ENCODE measurements at places on chromosomes 2 and 18. TPM values are rescaled to one million over a fixed set of nuclear protein-coding genes. Genes with fewer than 3 reads are reported as not detected.

Gene TRIM54
- polyA plus RNA-seq = 1.4 TPM

Gene RAD51AP2
- 0.13 TPM for polyA plus RNA-seq

Gene NEUROD1
- polyA plus RNA-seq = 1.5 TPM

Gene UGT1A9
- not detected for polyA plus RNA-seq

Gene NMUR1
- polyA plus RNA-seq = not detected

Gene FOXD4L1
- polyA plus RNA-seq = not detected

Gene EVX2
- polyA plus RNA-seq = not detected

Gene MORN2
- 20.9 TPM for polyA plus RNA-seq

Gene ALLC
- 1.4 TPM for polyA plus RNA-seq

Gene LCT
- polyA plus RNA-seq = 0.03 TPM

Gene AMER3
- polyA plus RNA-seq = not detected

Gene SERPINB2
- polyA plus RNA-seq = 0.25 TPM

DNA sequence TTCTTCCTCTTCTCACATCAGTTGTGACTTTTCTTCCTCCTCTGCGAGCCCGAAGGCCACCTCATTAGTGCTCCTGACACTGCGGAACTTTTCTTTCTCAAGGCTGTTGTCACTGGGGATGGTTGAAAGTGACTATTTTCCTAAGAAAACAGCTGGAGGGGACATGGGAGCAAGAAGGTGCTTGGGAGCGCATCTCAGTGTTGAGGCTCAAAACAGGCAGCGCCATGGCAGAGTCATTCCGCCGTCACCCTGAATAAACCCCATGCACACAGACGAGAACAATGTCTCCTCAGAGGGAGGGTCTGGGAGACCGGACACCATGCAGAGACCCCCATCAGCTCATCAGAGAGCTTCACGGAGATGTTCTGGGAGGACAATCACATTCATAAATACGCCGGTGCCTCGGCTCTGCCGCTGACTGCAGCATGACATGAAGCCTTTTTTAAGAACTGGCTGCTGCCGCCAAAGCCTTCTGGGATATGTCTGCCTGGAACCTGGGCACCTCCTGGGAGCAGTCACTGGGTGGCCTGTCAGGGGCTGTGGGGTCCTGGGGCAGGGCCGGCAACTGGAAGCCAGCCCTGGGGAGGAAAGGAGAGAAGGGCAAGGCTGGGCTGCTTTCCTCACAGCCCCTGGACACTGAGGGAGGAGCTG, 19.2 kb downstream of the ATOH8 start:
- no peak for DNase-seq

DNA sequence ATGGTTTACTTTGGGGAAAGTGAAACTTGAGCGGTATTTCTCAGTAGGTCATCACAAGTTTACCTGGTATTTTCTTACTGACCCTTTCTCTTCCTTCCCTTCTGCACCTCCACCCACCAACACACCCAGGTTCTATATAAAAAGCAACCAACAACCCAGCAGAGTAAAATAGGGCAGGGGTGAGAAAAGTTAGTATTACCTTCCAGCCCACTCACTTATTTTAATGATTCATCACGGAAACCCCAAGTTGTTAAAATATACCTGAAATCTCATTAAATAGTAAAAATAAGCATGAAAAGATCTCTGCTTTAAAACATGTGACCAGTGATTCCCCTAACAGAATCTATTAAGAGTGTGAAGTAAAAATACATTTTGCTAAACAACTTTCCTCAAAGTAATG, 306.1 kb downstream of the ZEB2 start:
- DNase-seq = no peak

GRCh38 chr2:220628252-220628651, 943.9 kb downstream of the EPHA4 start:
- no peak for DNase-seq

- DNase-seq = peak; percentile 66
Observed at GRCh38 chr2:25587361-25587760, 86.0 kb downstream of the DTNB start.

DNA sequence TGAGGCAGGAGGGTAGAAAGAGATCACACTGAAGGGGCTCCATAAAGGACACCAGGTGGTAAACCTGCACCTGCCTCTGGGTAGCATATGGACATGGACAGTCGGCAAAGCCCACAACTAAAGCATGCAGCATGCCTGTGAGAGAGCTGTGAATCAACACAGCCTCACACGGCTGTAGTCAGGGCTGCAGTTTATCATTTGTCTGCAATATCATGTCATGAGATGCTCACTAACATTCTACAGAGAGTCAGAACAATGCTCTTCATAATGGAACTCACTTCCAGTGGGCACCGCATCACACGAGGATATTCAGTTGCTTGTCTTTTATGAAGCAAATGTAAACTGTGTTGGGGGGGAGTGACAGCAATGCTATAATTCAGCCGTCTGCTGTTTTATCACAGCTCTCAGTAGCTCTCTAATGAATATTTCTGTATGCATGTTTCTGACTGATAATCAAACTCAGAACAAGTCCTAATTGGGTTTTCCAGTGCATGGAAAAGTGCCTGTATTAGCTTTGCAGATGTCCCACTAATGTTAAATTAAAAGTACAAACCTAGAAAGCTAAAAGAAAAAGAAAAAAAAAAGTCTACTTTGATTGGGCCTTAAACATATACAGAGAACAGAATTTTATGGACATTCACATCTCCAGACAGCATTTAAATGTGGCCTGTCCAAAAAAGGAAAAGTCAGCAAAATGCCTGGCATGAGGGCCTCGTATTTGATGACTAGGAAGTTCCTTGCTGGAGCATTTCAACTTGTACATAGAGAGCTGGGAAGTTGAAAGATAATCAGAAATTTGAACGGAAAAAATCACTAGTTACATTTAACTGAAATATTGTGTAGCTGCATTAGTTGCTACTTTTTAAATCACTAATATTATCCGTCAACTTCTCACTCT, 406.1 kb upstream of the SOX11 start:
- DNase-seq = no peak

- no peak for DNase-seq
Observed at GRCh38 chr2:63081404-63081803, 30.8 kb downstream of the OTX1 start.

GRCh38 chr2:216475767-216476166, 22.9 kb upstream of the RPL37A start:
- DNase-seq = no peak

- DNase-seq = no peak
Observed at GRCh38 chr18:44733754-44734465, 53.2 kb downstream of the SETBP1 start.

DNA sequence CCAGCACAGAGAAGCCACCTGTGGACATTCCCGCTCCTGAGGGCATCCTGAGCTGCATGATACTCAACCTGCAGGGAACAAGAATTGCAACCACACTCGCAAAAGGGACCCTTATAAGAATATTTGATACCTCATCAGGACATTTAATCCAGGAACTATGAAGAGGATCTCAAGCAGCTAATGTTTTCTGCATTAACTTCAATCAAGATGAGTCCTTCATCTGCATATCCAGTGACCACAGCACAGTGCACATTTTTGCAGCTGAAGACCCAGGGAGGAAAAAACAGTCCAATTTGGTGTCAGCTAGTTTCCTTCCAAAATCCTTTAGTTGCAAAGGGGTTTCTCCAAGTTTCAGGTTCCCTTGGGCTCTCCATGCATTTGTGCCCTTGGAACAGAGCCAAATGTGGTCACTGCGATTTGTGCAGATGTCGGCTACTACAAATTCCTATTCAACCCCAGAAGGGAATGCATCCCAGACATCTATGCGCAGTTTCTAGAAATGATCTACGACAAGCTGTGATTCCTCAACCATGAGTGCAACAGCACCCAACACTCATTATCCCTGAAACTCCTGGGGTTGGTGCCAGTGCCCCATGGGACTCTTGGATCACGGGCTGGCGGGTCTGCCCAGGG, 23.3 kb upstream of the FHOD3 start:
- DNase-seq = no peak

DNA sequence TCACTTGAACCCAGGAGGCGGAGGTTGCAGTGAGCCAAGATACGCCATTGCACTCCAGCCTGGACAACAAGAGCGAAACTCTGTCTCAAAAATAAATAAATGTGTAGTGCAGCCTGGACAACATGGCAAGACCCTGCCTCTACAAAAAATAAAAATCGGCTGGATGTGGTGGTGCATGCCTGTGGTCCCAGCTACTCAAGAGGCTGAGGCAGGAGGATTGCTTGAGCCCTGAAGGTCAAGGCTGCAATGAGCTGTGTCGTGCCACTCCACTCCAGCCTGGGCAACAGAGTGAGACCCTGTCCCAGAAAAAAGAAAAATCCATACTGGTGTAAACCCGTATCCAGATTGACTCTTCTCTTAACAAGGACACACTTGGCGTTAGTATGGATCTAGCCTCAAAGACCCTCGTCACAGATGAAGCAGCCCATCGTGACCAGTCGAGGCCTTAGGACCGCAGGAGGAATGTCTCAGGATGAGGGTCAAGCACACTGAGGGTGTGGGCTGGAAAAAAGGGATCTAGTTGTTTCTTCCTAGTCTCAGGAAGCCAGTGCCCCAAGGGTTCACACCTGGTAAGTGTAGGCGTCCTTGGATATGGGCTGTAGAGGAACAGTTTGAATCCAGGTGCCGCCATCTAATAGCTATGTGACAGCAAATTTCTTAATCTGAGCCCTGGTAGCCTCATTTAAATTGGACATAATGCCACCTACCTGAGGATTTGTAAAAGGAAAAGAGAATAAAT, 4.0 kb upstream of the GPBAR1 start:
- DNase-seq = no peak

DNA sequence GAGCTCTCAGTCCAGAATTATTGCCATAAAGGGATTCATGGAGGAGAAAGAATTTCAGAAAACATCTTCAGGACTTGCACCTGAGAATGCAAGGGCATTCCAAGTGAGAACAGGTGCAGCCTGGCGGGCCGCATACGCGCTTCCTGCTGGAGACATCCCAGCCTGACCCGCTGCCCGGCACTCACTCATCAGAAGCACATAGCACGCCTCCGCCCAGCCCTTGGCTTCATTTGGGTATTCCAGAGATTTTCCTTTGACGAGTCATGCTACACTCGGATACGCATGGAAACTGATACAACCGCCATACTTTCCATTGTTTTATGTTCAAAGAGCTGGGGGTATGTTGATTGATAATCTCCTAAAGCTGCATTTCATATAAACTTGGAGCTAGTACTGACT, 228.0 kb upstream of the ID2 start:
- DNase-seq = no peak

DNA sequence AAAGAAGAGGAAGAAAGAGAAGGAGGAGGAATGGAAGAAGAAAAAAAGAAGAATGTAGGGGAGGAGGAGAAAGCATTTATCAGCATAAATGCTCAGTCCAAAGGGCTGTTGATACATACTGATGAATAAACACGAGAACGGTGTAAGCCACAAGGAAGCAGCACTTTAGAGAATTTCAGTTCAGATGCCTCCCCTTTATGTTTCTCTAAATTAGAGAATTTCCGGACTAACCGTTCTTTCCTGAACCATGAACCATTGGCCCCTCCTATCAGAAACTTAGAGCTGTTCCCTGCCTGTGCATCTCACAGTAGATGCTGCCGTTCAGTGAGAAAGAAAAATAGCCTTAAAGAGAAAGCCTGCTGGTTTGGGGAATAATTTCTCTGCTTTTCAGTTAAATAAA, 49.2 kb upstream of the TUBA3D start:
- DNase-seq = no peak

DNA sequence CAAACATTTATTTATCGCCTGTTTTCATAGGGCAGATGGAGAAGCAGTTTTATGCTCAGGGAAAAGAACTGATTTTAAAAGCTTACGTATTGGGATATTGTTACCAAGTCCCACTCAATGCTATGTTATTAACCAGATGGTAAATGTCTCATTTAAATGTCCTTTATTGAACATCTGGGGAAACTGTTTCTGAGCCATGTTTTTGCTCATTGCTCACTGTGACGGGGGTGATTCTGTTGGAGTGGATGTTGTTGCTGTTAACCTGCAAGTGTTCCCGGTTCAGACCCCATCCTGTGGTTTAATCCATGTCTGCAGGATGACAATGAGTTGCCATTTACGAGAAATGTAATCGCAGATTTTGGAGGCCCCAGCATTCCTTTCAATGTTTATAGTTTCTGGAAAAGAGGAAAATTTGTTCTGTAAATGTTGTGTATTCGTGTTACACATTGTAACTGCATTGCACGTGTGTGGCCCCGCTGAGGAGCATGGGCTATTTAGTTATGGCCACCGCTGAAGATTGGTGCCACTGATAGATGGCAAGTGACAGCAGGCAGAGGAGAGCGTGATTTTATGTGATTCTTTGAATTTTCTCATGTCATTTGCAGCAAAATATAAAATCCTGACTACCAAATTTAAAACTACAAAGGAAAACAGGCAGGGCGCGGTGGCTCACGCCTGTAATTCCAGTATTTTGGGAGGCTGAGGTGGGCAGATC, 174.8 kb upstream of the COPS8 start:
- no peak for DNase-seq

- DNase-seq = no peak
Observed at GRCh38 chr2:104678181-104678580, 175.7 kb upstream of the POU3F3 start.

DNA sequence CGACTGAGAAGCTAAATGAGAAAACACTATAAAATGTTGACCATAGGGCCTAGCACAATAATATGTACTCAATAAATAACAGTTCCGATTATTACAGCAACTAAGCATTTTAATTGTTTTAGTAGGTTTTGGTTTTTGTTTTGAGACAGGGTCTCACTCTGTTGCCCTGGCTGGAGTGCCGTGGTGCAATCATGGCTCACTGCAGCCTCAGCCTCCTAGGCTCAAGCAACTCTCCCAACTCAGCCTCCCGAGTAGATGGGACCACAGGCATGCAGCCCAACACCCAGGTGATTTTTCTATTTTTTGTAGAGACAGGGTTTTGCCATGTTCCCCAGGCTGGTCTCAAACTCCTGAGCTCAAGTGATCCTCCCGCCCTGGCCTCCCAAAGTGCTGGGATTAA, 54.1 kb downstream of the ESCO1 start:
- DNase-seq = no peak

DNA sequence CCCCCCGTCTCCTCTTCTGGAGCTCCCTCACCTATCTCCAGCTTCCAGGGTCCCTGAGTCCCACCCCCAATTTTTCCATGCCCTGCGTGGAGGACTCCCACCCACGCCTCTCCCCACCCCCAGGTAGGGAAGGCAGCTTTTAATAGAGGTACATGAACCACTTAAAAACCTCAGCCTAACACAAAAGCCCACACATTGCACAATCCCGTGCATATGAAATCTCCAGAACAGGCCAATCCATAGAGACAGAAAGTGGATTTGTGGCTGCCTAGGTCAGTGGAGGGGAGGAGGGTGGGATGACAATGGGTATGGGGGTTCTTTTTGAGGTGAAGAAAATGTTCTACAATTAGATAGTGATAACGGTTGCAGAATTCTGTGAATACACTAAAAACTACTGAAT, 145.6 kb downstream of the CABLES1 start:
- DNase-seq = no peak

GRCh38 chr2:8615576-8616281, 66.1 kb upstream of the ID2 start:
- DNase-seq = no peak

DNA sequence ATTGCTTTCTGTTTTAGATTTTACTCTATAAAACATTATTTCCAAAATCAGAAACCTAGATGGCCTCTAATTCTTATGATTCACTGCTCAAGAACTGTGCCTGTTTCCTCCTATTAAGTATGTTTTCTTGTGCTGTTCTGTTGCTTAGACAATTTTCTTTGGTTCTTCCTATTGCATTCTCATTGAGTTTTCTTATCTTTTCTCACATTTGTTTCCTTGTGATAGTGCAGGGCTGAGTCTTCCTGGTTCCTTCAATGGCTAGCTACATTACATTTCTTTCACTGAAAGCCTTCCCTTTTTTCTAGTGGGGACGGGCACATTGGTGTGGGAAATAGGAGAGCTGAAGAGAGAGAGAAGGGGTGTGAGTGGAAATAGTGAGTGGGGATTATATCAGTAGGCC, 183.4 kb downstream of the CALCRL start:
- DNase-seq = no peak
